Kasumi-1 (cell line): ENCODE measurements at places on chromosomes 16 and 17.

GRCh38 chr16:85455534-85455933 lies 157.6 kb upstream of the GSE1 start:
- no peak for DNase-seq

DNA sequence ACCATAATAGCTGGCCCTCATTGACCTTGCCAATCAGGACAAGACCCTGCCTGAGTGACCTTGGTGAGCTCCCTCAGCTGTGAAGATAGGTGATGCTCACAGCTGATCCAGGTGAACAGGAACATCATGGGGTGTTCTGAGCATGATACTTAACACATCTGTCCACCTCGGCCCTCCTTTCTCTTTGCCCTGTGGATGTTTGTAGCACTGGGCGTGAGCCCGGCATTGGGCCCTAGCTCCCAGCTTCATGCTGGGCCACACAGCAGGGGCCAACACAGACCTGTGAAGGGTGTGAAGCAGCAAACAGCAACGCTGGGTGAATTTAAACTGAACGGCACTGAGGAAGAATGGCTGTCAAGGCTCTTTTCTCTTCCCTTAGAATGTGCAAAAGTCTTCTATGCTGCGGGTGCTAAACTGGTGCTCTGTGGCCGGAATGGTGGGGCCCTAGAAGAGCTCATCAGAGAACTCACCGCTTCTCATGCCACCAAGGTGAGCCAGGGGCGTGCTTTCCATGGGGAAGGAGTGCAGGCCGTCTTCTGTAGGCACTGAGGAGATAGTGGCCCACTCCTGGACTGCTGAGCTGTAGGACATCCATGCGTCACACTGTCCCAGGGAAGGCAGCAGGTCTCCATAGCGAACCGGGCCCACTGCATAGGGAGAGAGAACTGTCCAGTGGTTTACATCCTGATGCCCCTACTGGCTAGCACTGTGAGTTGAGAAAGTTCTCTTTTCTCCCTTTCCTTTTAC lies 35.9 kb downstream of the TMEM11 start:
- no peak for DNase-seq

GRCh38 chr16:73735018-73735417 lies 561.6 kb upstream of the PSMD7 start:
- DNase-seq: no peak

DNA sequence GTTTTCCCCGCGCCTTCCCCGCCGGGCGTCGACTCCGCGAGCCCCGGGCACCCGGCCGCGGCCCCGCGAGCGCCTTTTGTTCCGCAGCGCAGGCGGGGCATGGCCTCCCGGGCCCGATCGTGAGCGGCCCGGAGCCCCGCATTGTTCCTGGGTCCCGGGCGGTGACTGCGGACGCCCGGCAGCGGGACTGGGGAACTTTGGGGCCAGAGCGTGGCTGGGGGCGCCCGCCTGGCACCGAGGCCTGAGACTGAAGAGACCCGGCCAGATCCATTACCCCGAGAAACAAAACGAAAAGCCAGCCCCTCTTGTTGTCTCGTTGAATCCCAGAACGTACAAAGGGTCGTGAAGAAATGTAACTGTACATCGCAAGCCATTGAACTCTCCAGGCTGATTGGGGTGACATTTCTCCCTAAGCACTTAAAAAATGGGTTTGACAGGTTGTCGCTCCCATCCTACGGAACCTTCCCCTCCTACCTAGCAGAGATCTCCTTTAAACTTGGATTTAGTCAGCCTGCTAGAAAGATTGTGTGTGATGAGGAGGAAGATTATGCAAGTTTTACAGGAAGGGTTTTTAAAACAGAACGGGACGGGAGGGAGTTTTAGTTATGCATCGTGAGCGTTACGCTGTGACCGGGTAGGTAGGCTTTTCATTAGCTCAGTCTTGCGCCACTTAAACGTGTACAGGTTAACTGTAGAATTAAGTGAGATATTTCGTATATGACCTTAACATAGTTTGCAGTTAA lies 825 bp downstream of the METTL9 start:
- peak; percentile 52 for DNase-seq

DNA sequence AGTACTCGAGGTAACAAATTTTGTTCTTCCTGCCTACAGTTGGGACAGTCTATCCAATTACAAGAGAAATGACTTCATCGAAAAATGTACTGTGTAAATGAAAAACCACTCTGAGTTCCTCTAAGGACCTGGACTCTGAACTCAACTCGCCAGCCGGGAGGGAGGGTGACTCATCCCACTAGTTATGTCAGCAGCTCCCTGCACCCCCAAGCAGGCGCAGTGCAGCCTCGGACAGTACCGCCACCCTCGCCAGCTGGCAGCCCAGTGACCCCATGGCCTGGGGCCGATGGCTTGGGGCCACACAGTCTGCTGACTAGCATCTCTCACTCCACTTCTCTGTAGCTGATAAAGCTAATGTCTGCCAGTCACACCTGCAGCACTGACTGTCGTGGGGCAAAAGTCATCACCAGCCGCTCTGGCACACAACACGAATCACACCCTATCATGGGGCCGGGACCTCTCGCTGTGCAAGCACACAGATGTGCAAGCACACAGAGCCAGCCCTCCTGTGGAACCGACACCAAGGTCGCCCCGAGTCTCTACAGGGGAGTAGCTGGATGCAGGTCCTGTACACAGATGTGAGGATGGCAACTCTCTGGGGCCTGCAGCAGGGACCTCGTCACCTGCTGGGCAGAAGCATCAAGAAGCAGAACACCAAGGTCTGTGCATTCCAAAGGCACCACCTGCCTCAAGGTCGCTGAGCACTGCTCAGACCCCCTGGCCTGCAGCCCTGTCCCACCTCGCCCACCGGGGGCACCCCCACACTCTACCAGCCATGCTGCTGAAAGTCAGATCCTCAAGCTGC lies 5.7 kb downstream of the CSNK1D start:
- DNase-seq: peak; percentile 93

DNA sequence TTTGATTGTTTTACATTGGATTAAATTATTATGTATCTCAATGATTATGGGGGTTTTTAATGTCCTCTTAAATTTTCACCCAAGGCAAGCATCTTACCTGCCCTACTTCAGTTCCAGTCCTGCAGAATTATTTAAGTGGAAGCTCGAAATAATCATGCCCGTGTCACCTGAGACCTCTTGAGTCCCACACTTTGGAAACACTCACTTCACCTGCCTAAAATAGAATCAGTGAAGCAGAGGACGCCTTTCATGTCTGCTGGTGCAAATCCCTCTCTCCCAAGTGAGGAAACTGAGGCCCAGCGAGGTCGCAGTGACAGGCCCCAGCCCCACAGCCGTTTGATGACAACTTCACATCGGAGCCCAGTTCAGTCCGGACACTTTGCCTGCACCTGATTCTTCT lies 284.6 kb downstream of the C16orf95 start:
- no peak for DNase-seq

GRCh38 chr16:2924901-2925755 lies 13.4 kb downstream of the FLYWCH1 start:
- DNase-seq: no peak

DNA sequence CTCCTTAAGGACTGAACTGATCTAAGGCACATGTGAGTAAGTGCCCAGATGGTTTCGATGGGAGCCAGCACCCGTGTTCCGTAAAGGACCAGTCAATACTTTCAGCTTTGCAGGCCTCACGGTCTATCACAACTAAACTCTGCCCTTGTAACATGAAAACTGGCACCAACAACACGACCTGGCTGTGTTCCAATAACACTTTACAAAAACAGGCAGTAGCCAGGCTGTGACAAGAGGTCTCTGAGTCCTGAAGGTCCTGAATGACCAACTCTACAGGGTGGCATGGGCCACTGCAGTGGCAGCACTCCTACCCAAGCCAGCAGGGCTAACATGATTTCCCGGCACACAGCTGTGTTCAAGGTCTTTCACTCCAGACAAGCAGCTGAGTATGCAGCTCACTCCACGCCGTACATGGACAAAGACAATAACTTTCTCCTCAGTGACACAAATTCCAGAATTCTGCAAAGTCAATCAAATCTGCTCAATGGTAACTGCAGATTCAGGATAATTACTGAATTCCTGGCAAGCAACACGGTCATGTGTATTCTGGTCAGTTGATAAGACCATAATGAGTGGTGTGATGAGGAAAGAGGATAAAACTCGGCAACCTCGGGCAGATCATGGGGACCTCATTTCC lies 15.3 kb downstream of the NPLOC4 start:
- DNase-seq: no peak

DNA sequence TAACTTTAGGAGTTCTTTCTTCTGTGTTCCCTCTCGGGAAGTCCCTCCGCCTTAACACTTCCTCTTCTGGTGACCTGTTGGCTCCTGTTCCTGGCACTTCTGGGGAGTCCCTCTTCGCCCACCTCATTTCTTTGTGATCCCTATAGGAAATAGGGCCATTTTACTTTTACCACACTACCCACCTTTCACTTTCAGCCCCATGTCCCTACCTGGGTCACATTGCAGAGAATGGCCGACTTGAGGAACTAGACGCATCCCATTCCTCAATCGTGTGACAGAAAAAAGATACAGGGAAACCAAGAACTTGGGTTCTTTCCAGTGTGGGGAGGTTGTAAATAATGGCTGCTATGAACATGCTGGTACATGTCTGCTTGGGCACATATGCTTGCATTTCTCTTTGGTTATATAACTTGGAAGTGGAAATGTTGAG lies 6.6 kb downstream of the IL21R start:
- no peak for DNase-seq

DNA sequence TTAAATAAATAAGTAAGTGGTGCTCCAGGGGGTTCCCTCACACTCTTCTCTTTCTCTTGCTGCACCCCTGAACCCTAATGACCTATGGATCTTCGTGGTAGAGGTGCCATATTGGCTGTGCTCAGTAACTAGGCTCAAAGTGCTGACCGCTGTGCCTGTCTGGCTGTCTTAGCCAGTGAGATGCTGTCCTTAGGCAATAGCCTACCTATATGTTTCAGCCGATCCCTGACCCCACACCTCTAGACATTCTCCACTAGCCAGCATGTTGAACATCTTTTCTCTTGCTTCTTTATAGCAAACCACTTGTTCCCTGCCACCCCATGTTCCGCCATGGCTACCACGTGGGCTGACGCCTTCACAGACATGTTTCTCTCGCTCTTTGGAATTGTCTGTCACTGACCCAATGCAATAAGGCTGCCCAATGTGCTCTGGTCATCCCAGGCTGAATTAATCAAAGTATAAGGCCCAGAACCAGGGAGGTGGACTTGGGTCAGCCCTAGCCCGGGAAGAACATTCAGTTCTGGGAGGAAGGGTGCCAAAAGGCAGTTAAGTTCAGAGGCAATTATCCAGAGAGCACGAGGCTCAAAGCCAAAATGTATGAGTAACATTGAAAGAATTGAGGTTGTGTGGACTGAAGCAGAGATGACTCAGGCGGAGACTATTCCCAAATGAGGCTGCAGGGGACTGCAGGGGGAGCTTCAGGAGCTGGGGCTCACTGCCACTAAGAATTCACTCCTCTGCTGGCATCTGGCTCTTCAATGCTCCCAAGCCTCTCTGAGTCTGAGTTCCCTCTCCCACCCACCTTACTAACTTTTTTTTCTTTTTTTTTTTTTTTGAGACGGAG lies 28.7 kb upstream of the TNRC6A start:
- no peak for DNase-seq

GRCh38 chr16:50298075-50298460 lies 31.7 kb downstream of the ADCY7 start:
- DNase-seq: no peak

GRCh38 chr17:4900231-4901107 lies 1.1 kb downstream of the C17orf107 start:
- no peak for DNase-seq

DNA sequence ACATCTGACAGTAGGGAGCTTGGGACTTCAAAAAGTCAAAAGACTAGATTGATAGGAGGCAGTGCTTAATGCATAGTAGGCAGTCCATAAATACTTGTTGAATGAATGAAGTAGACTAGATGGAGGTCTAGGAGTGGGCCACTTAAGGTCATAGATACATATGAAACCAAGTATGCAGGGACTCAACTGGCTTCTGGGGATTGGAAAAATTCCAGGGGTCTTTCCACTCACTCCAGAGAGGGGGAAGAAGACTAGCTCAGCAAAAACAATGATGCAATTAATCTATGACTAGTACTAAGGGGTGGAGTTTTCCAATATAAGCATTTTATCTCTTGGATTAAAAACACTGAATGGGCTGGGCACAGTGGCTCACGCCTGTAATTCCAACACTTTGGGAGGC lies 298.3 kb upstream of the XYLT1 start:
- no peak for DNase-seq

DNA sequence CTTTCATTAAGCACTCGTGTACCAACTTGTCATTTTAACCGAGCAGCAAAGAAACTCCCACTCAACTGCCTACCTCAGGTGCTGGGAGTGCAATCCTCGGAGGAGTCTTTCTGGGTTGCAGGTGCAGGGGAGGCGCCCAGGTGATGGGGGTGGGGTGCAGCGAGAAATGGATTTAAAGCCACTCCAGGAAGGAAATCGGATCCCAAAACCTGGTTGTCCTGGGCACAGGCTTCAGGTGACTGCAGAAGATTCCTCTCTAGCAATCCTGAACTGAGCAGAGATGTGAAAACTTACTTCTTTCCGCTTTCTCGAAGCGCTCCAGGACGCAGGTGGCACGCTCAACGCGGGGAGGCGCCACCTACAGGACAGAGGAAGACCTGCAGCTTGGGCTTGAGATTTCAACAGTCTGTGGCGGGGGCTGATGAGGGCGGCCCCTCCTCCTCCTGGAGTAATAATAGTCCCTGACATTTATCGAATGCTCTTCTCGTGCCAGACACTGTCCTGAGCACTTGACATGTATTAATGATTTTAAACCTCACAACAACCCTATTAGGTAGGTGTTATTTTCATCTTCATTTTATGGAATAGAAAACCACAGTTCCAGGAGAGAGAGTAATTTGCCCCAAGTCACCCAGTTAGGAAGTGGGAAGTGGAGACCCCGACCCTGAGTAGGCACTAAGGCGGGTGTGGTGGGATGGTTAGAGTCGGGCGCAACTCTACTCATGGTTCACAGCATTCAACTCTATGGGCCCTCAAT lies 27.2 kb upstream of the SKAP1 start:
- peak; percentile 87 for DNase-seq

- DNase-seq: no peak
These were observed 204.9 kb downstream of the PRKCA start for GRCh38 chr17:66507103-66507923.

DNA sequence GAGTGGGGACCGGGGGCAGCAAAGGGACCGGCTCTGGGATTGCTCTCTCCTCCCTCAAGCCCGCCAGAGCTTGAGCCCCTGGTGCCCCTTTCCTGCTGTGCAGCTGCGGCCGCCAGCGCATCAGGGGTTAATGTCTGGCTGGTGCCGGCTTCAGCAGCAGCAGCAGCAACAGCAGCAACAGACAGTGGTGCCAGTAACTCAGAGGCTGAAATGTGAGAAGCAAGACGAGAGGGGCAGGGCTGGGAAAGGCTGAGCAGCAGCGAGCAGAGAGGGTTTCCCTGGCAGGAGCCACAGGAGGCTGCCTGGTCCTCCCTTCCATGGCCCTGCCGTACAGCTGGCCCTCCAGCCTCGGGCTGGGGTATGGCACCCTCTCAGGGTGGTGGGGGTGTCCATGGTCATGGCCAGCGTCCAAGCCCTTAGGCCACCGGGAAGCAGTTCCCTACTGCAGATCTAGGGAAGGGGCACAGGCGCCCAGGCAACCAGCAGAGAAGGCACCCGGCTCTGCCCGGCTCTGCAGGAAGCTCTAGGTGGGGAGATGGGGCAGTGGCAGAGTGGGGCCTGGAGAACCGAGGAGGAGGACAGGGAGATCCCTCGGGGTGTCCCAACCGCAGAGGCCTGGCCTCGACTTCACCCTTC lies 21.1 kb upstream of the TFAP4 start:
- DNase-seq: peak; percentile 36
